ENCODE measurements at places on chromosomes 5 and 9.

GRCh38 chr9:127424676-127424999 is 456 bp downstream of the ZNF79 start:
- DNase-seq: no peak

- no peak for DNase-seq
These were observed 162.5 kb downstream of the ELAVL2 start for GRCh38 chr9:23663536-23663935.

DNA sequence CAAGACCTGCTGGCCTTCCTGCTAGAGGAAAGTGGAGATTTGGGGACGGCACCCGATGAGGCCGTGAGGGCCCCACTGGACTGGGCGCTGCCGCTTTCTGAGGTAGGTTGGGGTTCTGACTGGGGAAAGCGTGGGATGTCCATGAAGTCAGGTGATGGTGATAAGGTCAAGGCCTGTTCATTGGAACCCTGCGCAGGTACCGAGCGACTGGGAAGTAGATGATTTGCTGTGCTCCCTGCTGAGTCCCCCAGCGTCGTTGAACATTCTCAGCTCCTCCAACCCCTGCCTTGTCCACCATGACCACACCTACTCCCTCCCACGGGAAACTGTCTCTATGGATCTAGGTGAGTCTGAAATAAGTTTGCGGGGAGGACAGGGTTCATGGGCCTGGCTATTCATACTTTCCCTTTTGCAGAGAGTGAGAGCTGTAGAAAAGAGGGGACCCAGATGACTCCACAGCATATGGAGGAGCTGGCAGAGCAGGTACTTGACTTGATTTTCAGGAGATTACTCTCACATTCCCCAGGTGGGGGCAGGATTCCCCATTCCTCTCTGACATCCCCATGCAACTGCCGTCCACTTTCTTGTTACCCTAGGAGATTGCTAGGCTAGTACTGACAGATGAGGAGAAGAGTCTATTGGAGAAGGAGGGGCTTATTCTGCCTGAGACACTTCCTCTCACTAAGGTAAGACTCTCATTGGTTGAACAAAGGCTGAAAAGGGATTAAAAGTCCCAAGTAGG is 505 bp downstream of the CREB3 start:
- peak; percentile 77 for DNase-seq

DNA sequence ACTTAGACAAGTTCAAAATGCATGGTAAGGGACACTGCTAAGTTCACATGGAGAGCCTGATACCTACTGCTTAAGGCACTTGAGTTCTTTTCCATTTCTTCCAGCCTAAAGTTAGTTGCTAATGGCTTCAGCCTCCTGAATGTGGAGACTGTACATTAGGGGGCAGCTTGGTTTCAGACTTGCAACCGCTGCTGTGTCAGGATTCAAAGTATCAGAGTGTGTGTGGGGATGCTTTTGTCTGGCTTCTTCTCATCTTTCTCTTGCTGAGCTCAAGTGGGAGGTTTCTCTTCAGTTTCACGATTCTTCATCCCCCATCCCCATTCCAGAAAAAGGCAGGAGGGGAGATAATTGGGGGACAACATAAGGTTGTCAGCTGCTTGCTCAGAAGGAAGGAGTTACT is 49.4 kb downstream of the ATP10B start:
- DNase-seq: no peak

GRCh38 chr9:113772121-113772810 is 103.8 kb upstream of the ZNF618 start:
- DNase-seq: peak; percentile 37

DNA sequence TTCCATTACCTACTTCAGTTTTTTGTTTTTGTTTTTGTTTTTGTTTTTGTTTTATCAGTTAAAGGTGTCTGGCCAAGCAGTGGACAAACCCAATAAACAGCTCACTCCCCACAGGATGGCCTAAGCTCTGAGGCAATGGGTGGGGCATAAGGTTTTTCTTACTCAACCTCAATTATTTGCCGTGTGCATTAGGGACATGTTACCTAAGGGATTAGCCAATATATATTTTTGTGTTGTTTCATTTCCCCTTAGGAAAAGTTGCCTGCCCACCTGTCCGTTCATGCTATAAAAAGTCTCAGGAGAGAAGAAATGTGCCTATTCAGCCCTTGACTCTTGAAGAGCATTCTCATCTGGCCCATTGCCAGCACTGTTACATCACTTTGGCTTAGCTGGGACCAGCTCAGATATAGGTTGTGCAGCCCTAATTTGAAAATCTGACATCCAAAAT is 7.3 kb downstream of the SH3RF2 start:
- no peak for DNase-seq

DNA sequence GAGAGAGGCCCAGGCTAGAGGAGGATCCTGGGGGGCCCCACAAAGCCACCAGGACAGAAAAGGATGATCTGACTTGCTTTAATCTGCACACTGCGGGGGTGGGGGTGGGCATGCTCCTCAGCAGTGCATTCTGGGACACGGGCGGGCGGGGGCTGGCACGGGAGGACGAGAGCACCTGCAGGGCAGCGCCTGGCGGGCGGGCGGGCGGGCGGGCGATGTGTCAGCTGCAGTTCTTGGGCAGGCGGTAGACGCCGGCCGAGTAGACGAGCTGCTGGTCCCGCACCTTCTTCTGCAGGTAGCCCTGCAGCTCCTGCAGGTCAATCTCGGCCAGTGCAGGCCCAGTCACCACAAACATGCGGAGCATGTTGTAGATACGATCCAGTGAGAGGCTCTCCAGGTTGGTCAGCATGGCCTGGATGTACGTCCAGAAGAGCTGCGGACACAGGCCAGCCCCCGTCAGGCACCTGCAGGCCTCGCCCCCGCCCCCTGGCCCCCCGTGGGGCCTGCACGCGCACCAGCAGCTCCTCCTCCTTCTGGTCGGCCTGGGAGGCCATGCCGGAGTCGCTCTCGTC is 3.0 kb upstream of the TMEM210 start:
- no peak for DNase-seq

DNA sequence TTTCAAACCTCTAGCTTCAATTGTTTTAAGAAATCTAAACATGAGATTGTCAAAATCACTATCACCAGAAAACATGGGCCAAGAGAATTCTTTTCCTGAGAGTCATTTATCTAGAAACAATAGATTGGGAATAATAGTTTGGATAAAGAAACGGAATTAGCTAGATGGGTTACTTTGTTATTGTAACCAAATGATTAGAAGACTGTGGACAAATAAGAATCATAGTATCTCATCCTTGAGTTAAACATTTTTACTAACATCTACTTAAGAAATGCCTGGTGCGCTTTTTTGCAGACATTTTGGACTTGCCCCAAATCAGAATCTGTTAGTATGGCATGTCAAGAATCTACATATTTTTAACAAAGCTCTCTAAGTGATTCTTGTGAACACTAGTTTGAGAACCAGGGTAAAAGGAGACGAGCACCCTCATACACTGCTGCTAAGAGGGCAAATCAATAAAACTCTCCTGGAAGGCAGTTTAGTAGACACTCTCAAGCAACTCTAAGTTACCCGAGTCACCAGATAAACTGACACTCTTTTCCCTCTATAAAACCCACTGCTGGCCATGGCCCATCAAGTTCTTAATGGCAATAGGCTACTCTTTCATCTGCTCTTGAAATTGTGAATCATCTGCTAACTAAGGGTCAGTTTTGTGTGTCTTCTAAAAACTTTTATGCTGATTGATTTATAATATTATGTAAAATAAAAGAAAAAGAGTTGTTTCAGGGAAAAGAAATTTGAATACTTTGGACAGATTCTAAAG is 39.1 kb downstream of the TPD52L3 start:
- no peak for DNase-seq

- DNase-seq: no peak
These were observed 17.3 kb upstream of the CCNB1 start for GRCh38 chr5:69149676-69150010.

DNA sequence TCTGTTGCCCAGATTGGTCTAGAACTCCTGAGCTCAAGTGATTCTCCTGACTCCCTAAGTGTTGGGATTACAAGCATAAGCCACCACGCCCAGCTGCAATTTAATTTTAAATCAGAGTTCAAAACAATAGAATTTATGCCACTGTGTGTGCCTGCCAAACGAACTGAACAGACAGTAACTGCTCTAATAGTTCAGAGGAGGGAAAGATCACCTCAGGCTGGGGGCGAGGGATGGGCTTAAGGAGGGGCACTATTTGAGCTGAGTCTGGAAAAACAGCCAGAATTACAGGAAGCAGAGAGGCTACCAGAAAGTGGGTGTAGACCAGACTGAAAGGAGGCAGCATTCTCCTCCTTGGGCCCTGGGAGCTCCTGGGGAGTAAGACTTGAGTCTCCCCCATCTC is 12.2 kb downstream of the NOL6 start:
- DNase-seq: no peak

DNA sequence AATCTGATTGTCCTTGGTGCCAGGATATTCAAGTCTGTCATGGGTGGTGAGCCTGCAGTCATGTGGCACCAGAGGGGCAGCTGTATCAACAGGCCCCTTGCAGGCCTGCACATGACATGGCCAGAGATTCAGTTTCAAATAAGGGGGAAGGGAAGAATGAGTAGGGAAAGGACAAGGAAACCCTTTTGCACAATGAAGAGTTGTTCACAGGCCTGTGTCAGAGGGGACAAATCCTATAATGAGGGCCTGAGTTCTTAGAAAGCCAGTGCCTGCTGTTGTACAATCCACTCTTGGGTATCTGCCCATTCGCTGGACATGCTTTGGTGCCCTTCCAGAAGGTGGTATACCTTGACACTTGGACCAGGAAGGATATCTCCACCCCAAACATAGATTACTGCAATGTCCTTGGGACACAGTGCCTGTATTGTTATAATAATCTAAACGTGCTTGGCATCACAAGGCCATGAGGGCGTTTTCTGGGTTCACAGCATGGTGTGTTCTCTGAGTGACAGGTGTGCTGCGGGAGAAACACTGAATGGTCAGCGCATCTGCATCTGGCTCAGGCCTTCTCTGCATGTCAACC is 1.9 kb upstream of the TMEM171 start:
- no peak for DNase-seq

DNA sequence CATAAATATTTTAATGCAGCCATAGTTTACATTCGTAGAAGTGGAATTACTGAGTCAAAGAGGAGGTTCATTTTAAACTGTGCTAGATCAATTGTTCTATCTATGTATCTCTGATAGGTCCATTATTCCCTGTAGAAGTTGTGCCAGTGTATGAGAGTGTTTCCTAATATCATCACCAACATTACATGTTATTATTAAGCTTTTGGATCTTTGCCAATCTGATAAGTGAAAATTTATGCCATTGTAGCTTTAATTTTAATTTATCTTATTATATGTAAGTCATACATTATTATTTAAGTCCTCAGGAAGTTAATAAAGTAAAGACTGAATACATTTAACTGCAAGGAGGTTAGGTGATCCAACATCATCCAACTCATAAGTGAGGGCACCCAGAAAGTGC is 10.9 kb upstream of the GAS1 start:
- no peak for DNase-seq

GRCh38 chr9:133257465-133257956 is 17.5 kb downstream of the ABO start:
- no peak for DNase-seq
